ENCODE measurements at places on chromosomes 5 and 9.

DNA sequence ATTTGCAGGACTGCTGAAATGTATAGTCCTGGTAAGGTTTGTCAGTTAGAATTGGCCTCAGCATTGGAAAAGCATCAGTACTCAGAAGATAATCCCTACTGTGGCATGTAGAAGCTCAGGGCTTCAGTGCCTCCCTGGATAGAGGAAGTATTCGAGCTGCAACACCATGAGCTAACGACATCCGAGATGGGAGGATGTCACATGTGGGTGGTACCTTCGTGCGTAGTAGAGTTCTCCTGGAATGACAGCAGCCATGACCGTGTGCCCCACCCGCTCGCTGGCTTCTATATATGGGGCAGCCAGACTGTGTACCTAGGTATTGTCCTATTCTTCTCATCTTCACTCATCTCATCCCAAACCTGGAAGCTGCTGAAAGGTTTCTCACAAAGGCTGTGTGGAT is 345.8 kb upstream of the KLF9 start:
- H3K27me3 ChIP-seq = no peaks in the 10 kb centered on the region
- H3K36me3 ChIP-seq = no peaks in the 10 kb centered on the region
- no peak for DNase-seq
- H3K27ac ChIP-seq = no peak overlapping the region
- H3K4me3 ChIP-seq = no peak overlapping the region
- H3K4me1 ChIP-seq = no peaks in the 10 kb centered on the region

GRCh38 chr5:89991592-89991991 is 418.0 kb downstream of the CETN3 start:
- DNase-seq = no peak
- no peaks in the 10 kb centered on the region for H3K36me3 ChIP-seq
- no peak overlapping the region for H3K4me3 ChIP-seq
- no peak overlapping the region for H3K27ac ChIP-seq
- H3K4me1 ChIP-seq = no peaks in the 10 kb centered on the region

GRCh38 chr5:127206320-127207113 is 84.1 kb upstream of the MEGF10 start:
- no peak overlapping the region for H3K4me3 ChIP-seq
- no peak for DNase-seq
- H3K27me3 ChIP-seq = peaks cover 3% of the 10 kb centered on the region
- H3K4me1 ChIP-seq = no peaks in the 10 kb centered on the region
- no peaks in the 10 kb centered on the region for H3K36me3 ChIP-seq
- no peak overlapping the region for H3K27ac ChIP-seq

- H3K4me1 ChIP-seq = peaks cover 21% of the 10 kb centered on the region
- no peaks in the 10 kb centered on the region for H3K27me3 ChIP-seq
- no peaks in the 10 kb centered on the region for H3K36me3 ChIP-seq
- DNase-seq = no peak
- no peak overlapping the region for H3K4me3 ChIP-seq
- no peak overlapping the region for H3K27ac ChIP-seq
Measured at GRCh38 chr9:89655056-89655989, 50.5 kb downstream of the GADD45G start.

DNA sequence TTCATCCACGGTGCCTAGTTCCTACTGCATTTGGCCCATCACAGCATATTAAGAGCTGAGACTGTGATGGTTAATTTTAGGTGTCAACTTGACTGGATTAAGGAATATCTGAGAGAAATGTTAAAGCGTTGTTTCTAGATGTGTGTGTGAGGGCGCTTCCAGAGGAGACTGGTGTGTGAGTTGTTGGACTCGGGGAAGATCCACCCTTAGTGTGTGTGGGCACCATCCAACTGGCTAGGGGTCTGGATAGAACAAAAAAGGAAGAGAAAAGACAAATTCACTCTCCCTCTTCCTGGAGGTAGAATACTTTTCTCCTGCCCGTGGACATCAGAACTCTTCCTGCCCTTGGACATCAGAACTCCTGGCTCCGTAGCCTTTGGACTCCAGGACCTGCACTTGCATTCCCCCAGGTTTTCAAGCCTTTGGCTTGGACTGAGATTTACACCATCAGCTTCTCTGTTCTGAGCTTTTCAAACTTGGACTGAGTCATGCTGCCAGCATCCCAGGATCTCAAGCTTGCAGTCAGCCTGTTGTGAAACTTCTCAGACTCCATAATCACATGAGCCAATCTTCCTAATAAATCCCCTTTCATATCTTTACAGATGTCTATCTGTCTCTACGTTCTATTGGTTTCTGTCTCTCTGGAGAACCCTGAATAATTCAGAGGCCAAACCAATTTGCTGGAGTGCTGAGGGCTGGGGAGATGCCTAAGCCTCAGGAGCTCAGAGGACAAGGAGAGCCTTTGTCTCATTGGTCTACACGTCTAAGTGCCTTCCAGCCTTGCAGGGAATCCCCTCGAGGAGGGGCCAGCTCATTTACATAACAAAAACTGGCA is 164.5 kb downstream of the DCP2 start:
- no peaks in the 10 kb centered on the region for H3K27me3 ChIP-seq
- no peaks in the 10 kb centered on the region for H3K4me1 ChIP-seq
- no peak overlapping the region for H3K27ac ChIP-seq
- H3K4me3 ChIP-seq = no peak overlapping the region
- H3K36me3 ChIP-seq = no peaks in the 10 kb centered on the region

DNA sequence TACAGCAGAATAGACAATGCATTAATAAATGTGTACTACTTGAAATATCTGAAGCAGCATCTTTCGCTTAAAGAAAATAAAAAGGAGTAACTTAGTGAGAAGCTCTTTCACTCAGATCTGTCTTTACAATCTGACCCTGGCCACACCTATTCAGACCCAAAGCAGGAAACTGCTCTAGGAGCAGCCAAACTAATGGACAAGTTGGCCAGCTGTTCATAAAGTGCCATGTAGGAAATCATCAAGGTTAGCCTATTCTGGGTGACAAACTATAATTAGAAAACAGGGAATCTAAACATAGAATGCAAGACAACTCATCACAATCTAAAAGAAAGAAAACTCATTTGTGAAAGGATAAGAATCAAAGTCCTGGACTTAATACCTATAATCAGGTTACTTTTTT is 101.3 kb downstream of the AGTPBP1 start:
- H3K36me3 ChIP-seq = peaks cover 19% of the 10 kb centered on the region
- no peak overlapping the region for H3K4me3 ChIP-seq
- no peaks in the 10 kb centered on the region for H3K4me1 ChIP-seq

DNA sequence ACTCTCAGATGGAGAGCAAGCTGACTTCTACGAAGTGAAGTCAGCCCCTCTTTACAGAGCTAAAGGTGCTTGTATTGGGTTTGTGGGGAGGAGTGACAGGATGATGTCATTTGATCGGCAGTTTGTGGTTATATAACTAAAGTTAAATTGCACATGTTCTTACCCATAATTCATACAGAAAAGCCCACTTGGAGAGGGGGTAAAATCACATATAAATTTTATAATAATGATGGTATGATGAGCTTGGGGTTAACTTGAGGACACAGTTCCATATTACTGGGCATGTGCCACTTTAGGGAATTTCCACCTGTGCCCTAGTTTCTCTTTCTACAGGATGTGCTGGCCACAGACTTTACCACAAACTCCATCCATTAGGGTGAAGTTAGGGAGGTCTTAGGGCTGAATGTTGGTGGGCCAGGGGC is 1178.6 kb upstream of the CDH9 start:
- no peaks in the 10 kb centered on the region for H3K27me3 ChIP-seq
- H3K27ac ChIP-seq = no peak overlapping the region
- no peak overlapping the region for H3K4me3 ChIP-seq
- H3K36me3 ChIP-seq = no peaks in the 10 kb centered on the region
- no peak for DNase-seq

GRCh38 chr9:117696154-117696553 is 8.0 kb upstream of the TLR4 start:
- no peak overlapping the region for H3K4me3 ChIP-seq
- DNase-seq = no peak
- H3K36me3 ChIP-seq = no peaks in the 10 kb centered on the region
- H3K27me3 ChIP-seq = no peaks in the 10 kb centered on the region

GRCh38 chr5:42626462-42626861 is 130.2 kb upstream of the CCDC152 start:
- no peak for DNase-seq
- no peaks in the 10 kb centered on the region for H3K4me1 ChIP-seq
- H3K27me3 ChIP-seq = no peaks in the 10 kb centered on the region
- H3K27ac ChIP-seq = no peak overlapping the region
- H3K4me3 ChIP-seq = no peak overlapping the region

- no peak overlapping the region for H3K27ac ChIP-seq
- H3K4me3 ChIP-seq = no peak overlapping the region
- H3K4me1 ChIP-seq = no peaks in the 10 kb centered on the region
- H3K27me3 ChIP-seq = no peaks in the 10 kb centered on the region
- no peak for DNase-seq
Measured at GRCh38 chr5:125829349-125829748, 593.9 kb upstream of the GRAMD2B start.

DNA sequence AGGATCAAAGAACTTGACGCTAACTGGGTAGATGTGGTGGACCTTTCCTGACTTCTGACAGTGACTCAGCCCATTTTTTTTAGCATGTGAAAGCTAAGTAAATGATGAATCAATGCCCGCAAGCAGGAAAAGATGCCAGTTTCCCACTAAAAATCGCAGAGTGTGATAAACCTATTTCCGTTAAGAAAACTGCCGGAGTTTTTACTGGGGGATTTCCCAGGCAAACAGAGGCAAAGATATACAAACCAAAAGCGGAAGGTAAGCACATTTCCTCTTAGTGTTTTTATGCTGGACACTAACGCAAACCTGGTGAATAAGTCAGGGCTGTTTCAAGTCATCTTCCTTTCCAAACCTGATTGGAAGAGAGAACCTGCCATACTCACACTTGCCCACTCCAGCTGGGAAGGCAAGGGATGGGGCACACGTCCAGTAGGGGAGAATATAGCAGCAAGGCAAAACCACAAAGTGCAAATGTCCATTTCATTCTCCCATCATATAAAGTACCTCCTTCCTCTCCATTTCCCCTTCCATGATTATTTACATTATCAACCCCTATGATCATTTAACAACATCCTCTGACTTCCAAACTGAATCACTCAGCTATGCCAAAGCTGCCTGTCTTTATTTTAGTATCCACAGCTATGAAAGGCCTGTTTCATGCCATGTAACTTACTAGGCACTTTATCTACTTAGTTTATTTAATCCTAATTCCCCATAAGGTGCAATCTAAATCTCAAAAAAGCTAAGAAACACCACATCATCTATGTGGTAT is 349.7 kb upstream of the RFX3 start:
- H3K4me3 ChIP-seq = no peak overlapping the region
- DNase-seq = no peak
- no peak overlapping the region for H3K27ac ChIP-seq
- H3K4me1 ChIP-seq = no peaks in the 10 kb centered on the region
- H3K27me3 ChIP-seq = no peaks in the 10 kb centered on the region

DNA sequence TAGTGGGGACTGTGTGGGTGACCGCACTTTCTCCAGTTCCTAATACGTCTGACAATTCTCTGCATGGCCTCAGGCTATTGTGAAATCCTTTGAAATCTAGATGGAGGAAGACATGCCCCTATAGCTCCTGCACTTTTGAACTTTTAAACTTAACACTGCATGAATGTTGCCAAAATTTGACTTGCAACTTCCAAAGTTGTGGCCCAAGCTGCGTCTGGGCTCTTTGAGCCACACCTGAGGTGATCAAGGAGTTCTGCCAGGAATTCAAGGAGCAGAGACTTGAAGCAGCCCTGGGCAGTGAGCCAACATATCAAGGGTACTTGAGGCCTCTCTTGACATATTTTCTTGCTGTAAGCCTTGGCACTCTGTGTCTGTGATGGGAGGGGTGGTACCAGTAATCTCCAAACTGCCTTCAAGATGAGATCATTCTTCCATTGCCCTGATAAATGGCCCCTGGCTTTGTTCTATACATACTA is 1336.1 kb upstream of the CDH9 start:
- no peak overlapping the region for H3K4me3 ChIP-seq
- H3K4me1 ChIP-seq = no peaks in the 10 kb centered on the region
- H3K36me3 ChIP-seq = no peaks in the 10 kb centered on the region
- DNase-seq = no peak
- H3K27me3 ChIP-seq = no peaks in the 10 kb centered on the region
- H3K27ac ChIP-seq = no peak overlapping the region

DNA sequence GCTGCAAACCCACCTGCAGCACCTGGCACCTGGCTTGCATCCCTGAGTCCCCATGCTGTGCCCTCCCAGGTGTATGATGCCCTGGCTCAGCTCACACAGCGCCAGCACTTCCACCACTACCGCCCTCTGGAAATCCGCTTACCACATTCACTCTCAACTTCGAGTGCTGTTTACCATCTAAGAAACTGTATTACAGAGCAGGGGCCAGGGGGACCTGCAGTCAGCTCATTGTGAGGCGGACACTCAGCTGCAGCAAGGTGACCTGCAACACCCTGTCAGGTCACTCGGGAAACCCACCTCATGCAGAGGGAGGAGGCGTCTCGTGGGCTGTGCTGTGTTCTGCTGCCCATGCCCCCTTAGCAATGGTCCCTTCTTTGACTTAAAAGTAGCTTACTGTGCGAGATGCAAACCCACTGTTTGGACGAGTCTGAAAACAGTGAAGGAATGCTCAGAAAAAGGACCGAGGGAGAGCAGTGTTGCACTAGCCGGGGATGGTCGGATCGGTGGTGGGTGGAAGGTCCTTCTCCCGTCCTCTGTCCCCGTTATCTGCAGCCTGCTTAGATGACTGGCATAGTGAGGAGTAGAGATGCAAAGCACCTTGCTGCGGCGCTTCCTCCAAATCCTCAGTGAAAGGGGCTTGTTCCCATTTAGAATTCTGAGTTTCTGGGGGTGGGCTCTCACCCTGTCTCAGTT is 55.2 kb upstream of the CTSL start:
- no peak overlapping the region for H3K4me3 ChIP-seq
- DNase-seq = no peak
- no peak overlapping the region for H3K27ac ChIP-seq

DNA sequence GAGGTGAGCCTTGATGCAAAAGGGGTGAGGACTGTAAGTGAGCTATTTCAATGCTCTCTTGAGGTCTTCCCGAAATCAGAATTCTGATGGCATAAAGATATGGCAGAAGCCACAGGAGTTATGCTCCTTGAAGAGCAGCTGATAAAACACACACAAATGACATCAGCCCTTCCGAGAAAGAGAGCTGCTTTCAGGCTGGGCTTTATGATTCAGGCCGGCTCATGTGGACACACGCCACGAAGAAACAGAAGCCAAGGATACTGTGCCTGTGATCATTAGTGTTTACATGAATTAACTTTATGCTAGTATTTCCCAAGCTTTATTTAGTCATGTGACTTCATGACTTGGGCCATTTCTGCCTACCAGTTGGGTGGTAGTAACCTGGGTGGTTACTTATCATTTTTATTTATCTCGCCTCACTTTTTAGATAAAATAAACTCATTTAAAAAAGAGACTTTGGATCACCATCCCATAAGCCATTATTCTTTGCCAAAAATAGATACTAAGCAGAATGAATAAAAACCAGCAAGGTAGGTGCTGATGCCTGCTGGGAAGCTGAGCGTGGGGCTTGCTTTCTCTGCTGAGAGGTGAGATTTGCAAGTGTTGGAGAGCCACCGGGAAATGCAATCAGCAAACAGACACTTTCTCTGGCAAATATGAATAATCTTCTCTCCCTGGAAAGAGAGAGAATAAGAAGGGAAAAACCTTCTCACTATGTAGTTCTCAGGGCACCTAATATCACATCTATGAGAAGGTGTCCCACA is 73.0 kb upstream of the SLC25A51 start:
- no peaks in the 10 kb centered on the region for H3K36me3 ChIP-seq
- H3K27ac ChIP-seq = no peak overlapping the region
- no peaks in the 10 kb centered on the region for H3K27me3 ChIP-seq
- DNase-seq = no peak
- H3K4me1 ChIP-seq = no peaks in the 10 kb centered on the region
- no peak overlapping the region for H3K4me3 ChIP-seq
